ENCODE measurements at places on chromosomes 16 and 17.

- DNase-seq, result no peak
Observed at GRCh38 chr16:47949276-47949675, 206.5 kb downstream of the ABCC12 start.

GRCh38 chr16:5709889-5710288 is 612.3 kb upstream of the EEF2KMT start:
- no peak for DNase-seq

- DNase-seq, result no peak
Observed at GRCh38 chr17:80704894-80705293, 160.3 kb downstream of the RPTOR start.

DNA sequence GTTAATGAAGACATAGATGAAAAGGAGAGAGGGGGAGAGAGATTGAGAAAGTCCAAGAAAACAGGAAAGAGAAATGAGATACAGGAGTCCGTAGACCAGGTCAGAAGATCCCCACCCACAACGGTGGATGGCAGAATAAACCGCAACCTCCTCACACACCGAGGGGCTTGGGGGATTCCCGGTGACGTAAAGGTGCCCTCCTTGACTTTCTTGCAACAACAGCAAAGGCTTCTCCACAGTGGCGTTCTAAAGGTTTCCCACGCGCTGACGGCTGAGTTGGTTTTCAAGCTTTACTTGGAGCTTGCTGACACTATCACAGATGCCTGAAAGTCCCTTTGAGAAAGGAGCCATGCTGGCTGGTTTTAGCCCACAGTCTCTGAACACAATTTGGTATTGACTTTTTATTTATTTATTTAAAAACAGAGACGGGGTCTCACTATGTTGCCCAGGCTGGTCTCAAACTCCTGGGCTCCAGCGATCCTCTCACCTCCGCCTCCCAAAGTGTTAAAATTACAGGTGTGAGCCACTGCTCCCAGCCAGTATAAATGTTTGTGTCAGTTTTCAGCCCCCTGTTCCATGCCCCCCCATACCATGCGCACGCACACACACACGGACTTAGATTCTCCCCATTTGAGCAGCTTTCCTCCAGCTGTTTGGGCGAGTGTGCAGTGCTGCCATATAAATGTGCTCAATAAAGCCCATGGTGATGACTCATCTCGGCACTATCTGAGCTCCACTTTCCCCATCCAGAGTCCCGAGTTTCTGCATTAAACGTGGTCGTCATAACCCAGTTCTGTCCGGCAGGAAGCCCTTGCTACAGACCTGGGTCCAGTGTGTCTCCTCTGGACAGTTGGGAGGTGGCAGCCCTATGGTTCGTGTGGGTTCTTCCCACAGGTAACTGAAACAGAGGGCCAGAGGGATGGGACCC is 33.0 kb upstream of the SEC14L1 start:
- peak; percentile 79 for DNase-seq

DNA sequence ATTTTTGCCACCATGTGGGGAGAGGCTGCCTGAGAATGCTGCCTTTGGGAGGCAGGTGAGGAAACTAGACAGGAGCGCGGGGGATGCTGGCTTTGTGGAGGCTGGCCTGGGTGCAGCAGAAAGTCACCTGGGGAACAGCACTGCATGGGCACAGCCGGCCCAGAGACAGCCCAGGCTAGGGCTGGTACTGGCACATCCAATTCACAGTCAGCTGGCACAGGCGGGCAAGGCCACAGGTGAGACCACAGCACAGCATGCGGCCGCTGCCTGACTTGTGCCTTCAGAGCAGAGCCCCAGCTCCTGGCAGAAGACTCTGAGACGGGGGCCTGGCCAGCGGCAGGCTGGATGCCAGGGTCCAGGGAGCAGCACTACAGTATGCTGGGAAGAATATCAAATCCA is 16.6 kb upstream of the PITPNM3 start:
- DNase-seq, result no peak

GRCh38 chr16:87648236-87648635 is 45.9 kb downstream of the JPH3 start:
- DNase-seq, result no peak

- DNase-seq, result no peak
Observed at GRCh38 chr17:61551255-61551742, 39.7 kb downstream of the NACA2 start.

GRCh38 chr17:35727635-35728034 is 3.8 kb upstream of the RASL10B start:
- no peak for DNase-seq

GRCh38 chr16:29857133-29857760 is 5.8 kb downstream of the CDIPT start:
- no peak for DNase-seq

- no peak for DNase-seq
Observed at GRCh38 chr16:3839402-3840184, 40.9 kb downstream of the CREBBP start.

DNA sequence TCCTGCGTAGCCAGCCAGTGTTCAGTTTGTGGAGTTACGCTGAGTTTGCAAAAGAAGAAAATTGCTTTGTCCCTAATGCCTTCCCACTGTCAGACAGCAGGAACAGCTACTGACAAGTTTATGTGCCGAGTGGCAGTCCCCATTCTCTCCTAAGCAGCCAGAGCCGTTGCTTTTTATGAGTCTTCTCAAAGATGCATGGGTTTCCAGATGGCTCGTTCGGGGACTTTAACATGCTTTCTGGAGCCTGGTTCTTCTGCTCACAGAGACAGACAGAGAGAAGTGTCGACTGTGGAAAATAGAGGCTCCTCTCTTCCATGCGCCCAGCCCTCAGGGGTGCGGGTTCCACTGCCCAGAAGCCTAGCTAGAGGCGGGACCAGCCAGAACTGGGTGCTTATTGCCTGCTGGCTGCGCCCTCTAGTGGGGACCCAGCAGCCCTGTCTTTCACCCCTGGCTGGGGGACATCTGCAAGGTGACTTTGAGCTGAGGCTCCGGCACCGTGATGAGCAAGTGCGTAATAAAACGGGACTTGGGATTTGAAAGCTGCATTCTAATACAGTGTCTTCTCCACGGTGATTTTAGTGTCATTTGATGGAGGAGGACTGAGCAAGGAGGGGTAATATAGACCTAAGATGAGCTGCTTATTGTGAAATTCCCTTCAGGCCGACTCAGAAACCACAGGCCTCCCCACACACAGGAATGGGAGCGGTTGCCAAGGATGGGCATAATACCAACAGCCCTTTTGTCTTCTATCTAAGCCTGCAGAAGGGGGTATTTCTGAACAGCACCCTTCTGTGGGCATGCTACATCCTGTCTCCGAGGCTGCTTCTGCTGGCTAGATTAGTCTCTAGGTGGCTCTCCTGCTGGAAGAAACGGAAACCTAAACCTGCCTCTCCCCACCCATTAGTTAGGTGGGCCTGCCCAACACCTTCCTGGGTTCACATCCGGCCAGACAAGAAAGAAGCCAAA is 73.1 kb downstream of the CCDC182 start:
- peak; percentile 34 for DNase-seq

GRCh38 chr16:84735849-84736586 is 36.2 kb downstream of the USP10 start:
- DNase-seq, result no peak

- no peak for DNase-seq
Observed at GRCh38 chr16:76277460-76278030, 344 bp downstream of the CNTNAP4 start.

DNA sequence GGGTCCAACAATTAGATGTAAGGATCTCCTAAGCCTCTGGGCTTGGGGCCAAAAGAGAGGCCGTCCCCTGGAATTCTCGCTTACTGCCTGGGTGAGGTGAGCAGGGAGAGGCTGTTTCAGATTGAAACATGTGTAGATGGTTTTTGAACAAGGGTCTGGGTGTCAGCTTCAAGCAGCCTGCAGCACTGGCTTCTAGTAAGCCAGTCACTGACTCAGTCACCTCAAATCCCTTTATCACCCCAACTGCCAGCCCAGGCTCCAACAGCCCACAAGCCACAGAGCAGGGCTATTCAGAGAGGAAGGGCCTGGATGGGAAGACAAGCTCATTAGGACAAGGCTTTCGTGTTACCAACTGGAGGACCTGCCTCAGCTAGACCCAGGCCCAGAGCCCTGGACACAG is 180.2 kb downstream of the CCT6B start:
- DNase-seq, result no peak

- DNase-seq, result no peak
Observed at GRCh38 chr17:8888704-8889302, 21.3 kb upstream of the PIK3R6 start.

GRCh38 chr17:51322390-51323029 is 62.2 kb downstream of the UTP18 start:
- no peak for DNase-seq

DNA sequence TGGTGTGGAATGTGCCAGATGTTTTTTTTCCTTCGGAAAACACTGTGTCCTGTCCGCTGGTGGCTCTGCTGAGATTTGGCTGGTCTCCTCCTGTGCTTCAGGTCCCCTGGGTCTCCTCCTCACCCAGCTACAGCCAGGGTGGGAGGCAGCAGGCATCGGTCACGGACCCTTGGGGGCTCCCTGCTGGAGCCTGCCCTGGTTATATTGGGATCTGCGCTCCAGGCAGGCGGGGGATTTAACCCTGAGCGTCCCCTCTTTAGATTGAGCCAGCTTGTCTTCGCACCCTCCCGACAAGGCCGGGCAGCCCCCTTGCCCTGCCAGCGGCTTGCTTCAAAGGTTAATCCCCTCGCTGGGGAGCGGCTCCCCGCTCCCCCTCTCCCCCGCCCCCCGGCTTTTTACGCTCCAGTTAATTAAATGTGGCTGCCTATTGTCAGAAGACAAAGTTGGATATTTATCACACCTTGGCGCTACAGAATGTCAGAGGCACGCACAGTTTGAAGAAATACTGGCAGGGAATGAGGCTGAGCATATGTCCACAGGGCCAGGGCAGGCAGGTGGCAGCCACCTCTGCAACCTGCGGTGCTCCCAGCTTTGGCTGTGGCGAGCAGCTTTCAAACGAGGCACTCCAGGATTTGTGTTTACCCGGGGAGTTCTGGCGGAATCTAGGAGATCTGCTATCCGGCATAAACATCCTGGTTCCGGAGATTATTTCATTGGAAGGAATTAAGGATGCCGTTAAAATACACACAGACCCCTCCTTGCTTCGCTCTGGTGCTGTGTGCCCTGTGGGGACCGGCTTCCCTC is 38.2 kb upstream of the GSE1 start:
- DNase-seq, result no peak

DNA sequence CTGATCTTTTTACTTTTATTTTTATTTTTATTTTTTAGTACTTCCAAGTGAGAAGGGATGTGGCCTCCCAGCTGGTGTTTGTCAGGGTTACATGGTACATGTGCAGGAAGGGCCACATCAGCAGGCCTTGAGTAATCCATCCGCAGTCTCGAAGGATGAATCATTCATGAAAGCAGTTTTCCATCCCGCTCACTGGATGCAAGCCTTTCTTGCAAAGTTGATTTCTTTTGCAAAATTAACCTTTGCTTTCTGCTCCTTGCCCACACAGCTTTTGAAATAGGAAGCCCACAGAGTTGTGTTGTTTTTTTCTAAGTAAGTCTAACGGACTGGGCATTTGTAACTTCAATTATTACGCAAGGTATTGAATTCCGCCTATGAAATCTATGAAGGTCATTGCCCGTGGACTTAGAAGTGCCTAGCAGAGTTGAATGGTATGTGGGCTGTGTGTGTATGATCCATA is 157.4 kb downstream of the PRKCA start:
- DNase-seq, result no peak

DNA sequence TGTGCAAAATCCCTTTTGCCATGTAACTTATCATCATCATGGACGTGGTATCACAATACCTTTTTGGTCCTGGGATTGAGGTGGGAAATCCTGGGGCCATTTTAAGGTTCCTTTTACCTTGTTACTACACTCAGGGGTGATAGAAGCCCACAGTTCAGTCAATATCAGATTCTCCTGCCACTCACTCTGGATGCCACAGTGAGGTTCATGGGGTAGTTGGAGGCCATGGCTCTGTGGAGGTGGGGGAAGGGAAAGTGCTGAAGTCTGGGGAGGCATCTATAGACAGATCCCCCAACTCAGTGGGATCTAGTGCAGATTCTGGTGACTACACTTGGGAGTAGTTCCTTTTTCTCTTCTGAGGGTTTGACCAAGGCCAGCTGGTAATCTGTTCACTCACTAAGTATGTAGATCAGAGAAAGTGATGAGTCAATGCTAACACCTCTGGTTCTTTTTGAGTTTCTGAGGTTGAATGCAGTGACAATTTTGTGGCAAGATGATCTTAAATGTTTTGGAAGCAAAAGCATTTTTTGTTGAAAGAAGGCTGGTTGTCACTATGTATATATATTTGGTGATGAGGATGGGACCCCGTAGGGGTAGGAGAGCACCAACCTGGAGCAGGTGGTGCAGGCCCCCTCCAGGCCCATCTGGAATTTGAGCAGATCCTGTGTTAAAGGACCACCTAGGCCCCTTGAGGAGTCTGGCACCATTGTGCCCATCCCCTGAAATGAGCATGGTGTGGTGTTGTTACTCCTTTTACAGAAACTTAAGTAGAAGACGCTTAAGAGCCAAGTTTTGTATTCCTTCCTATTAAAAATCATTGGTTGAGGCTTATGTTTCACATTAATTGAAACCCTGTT is 18.8 kb upstream of the IRF8 start:
- no peak for DNase-seq

DNA sequence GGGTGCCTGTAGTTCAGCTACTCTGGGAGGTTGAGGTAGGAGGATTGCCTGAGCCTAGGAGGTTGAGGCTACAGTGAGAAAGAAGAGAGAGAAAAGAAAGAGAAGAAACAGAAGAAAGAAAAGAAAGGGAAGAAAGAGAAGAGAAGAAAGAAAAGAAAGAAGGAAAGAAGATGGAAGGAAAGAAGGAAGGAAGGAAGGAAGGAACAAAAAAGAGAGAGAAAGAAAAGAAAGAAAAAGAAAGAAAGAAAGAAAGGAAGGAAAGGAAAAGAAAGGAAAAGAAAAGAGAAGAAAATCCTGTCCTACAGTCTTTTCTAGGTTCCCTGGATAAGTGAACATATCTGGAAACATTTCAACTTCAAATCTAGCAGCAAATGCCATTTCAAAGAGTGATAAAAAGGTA is 29.6 kb upstream of the PHLPP2 start:
- DNase-seq, result no peak

GRCh38 chr17:64328859-64329531 is 61.7 kb downstream of the PECAM1 start:
- DNase-seq, result no peak

DNA sequence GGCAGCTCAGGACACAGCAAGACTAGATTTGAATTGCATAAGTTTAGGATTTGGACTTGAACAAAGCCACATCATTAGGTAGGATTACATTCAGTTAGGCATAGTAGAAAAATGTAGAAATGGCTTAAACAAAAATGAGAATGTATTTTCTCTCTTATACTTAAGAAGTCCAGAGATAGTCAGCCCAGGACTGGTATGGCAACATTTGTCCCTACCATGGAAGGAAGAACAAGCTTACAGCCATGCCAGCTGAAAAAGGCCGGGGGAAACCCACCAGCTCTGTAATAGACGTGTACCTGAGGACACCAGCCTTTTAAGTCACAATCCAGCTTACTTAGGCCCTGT is 11.2 kb upstream of the TMIGD1 start:
- DNase-seq, result no peak

- no peak for DNase-seq
Observed at GRCh38 chr17:73132085-73132492, 32.7 kb upstream of the SSTR2 start.
